ENCODE measurements at places on chromosomes 7 and 10.

DNA sequence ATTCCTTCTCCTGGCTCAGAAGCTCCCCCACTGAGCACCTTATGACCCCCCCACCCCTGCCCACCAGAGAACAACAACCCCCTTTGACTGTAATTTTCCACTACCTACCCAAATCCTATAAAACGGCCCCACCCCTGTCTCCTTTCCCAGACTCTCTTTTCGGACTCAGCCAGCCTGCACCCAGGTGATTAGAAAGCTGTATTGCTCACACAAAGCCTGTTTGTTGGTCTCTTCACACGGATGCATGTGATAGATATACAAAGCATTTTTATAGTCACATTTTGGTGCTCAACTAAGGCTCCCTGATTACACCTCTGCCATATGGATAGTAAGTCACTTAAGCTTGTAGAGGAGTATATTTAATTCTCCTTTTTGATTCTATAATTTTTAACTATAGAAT is 985.8 kb downstream of the REEP3 start:
- no peak for DNase-seq

GRCh38 chr7:140165422-140165821 is 11.4 kb downstream of the KDM7A start:
- DNase-seq = peak; percentile 46

DNA sequence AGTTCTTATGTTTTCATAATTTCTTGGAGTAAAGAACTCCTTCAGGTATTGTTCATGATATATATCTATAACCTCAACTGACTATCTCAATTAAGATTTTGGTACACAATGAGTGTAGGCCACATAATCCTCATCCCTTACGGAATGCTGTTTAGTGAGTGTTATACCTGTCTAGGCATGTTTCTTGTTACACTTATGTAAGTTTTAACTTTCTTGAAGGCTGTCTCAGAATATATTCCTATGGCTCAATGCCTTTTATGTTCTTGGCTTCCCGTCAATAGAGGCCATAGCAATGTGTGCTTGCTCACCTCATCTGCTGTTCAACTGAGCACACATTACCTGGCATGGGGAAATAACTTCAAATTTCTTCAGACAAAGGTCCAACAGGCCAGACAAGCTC is 185.1 kb downstream of the CTTNBP2 start:
- DNase-seq = no peak

DNA sequence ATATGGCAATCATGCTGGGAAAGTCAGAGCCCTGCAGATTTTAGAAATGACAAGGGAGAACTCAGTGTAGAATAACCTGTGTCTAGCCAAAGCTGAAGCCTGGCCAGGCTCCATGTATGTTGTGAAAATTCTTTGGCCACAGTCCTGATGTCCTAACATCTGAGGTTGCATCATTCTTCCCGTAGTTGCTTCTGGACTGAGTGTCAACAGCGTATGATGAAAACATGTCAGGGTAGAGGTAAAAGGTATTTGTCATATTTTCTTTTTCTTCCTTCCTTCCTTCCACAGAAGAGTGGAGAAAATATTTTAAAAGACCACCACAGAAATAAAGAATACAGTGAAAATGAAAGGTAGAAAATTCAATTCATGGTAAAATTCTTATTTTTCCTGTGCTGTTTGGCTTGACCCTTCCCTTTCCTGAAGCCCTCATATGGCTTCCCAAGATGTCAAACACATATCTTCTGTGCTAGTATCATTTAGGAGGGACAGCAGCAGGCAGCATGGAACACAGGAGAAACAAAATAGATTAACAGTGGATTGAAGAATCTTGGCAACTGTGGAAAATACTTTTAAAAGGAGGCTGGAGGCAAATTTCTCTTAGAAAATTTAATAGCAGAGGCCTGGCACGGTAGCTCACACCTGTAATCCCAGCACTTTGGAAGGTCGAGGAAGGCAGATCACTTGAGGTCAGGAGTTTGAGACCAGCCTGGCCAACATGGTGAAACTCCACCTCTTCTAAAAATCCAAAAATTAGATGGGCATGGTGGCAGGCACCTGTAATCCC is 18.9 kb upstream of the NRBF2 start:
- no peak for DNase-seq

DNA sequence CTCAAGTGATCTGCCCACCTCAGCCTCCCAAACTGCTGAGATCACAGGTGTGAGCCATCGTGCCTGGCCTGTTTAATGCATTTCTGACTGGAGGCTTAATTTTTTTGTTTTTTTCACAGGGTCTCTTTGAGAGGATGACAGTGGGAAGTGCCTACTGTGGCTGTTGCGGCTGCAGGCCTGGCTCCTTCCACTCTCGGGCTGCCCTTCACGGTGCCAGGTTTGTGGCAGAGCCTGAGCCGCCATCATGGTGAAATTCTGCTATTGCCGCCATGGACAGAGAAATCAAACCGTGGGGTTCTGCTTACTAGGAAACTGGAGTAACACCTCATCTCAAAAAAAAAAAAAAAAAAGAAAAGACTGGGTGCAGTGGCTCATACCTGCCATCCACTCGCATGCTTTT is 142.7 kb downstream of the CAMK1D start:
- no peak for DNase-seq

DNA sequence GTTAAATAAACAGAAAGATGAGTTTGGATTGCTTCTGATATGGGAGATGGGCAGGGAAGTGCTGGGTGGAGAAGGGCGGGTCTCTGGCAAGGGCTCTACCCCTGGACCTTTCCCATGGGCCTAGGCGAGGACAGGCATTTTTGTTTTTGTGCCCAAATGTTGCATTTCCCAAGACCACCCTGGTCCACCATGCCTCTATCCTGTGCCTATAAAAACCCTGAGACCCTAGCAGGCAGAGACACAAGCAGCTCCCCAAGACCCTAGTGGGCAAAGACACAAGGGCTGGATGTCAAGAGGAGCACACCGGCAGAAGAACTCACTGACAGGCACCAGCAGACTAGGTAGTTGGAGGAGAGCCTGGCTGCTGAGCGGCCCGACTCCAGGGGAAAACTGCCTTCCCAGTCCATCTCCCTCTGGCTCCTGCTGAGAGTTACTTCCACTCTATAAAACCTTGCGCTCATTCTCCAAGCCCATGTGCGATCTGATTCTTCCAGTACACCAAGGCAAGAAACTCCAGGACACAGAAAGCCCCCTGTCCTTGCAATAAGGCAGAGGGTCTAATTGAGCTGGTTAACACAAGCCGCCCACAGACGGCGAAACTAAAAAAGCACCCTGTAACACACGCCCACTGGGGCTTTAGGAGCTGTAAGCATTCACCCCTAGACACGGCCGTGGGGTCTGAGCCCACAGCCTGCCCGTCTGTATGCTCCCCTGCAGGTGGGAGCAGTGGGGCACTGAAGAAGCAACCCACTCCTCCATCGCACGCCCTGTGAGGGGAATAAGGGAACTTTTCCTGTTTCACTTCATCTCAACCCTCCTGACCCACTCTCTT is 291.4 kb downstream of the PTPRN2 start:
- DNase-seq = no peak

DNA sequence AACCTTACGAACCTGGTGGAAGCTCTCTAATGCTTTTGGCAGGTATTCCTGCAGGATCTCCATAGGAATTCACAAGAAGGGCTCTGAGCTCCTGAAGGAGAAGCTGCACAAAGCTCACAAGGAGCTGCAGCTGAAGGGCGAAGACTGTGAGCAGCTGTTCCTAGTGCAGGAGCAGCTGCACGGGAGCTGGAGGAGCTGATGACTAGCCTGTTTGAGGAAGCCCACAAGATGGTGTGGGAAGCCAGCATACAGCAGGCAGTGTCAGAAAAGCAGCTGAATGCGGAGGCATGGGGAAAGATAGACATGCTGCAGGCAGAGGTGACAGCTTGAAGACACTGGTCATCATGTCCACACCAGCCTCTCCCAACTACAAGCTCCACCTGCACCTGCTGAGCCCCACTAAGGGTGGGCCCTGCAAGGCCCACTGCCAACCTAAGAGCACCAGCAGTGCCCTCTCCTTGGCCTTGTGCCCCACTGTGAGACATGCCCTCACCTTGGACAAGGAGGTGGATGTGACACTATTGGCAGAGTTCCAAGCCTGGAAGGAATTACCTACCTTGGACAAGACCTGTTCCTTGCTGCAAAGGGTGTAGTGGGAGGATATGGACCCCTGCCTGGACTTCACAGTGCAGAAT is 250.6 kb downstream of the BBS9 start:
- DNase-seq = no peak

DNA sequence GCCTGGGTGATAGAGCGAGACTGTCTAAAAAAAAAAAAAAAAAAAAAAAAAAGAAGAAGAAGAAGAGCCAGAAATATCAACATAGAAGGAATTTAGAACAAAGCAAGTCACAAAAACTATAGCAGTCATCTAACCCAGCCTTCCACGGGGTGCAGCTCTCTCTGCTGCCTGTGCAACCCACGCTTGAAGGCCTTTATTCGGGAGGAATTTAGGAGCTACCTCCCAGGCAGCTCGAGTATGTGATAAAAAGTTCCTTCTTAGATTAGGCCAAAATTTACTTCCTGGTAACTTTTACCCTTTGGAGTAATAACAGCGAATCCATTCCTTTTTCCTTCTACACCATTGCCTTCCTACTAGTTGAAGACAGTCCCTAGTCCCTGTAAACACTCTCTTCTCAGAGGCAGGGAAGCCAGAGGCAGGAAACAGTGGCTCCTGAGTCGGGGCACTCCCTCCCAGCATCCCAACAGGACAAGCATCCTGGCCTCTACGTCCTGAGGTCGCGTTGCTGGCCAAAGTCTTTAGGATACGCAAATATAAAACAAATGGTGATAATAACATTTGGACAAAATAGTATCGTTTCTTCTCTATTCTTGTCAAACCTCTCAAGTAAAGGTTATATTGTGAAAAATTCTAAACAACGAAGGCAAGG is 109.3 kb upstream of the KMT2C start:
- no peak for DNase-seq

DNA sequence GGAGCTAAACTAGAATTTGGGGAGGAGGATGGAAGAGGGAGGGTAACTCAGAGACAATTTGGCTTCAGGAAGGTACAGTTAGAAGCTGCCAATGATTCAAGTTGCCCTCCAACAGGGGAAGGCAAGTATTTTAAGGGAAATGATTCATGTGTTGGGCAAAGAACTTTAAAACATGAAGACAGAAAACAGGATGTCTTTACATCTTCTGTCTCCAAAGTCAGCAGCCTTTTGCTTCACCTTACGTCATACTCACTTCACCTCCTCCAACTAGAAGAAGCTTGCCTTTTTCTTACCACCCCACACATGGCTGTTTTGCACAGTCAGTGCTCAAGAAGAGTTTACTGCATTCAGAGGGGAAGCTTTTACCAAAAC is 36.1 kb downstream of the PPP1R3C start:
- DNase-seq = no peak

DNA sequence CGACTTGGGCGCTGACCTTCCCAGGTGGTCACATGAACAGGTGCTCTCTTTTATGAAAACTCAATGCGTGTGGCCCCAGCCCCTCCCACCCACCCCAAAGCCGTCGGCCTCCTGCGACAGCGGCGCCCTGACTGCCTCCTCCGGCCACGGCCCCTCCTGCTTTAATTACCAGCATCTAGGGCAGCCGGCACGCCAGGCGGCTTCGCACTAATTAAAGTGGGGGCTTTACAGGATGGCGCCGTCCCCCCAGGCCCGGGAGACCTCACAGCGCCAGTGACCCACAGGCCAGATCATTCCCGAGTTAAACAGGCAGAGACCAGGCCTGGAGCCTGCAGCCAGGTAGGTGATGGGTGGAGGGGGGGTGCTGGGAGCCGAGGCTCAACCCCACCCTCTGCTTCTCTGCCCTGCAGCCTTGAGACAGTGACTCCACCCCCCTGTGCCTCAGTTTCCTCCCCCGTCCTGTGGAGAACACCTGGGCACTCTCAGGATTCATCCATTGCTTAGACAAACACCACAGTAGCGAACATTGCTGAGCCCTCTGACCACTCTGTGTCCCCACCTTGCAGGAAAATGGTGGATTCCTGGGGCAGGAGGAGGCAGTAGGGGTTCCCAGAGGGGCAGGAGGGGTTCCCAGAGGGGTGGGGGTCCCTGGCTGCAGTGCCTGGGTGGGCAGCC is 100.8 kb downstream of the MICALL2 start:
- no peak for DNase-seq

GRCh38 chr10:43226851-43227845 is 39.7 kb downstream of the RASGEF1A start:
- DNase-seq = no peak

- DNase-seq = no peak
Measured at GRCh38 chr10:110007161-110007700, 553 bp upstream of the ADD3 start.

DNA sequence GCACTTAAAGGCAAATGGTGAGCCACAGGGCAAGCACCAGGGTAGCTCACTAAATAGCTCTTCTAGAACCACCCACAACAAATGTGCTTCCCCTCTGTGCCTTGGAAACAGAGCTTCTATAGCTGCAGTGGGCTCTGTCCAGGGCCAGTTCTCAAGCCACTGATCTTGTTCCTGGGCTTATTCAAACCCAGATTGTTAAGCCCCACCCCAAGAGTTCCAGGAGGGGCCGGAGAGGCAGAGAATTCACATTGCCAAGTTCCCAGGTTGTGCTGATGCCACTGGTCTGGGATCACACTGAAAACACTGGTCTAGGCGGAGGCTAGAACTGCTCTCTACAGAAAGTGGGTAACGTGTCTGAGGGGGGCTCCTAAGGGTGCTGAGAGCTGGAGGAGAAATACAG is 15.4 kb upstream of the KDM7A start:
- no peak for DNase-seq
